M059J (cell line): ENCODE measurements at places on chromosomes 1 and 21. TPM values are rescaled to one million over a fixed set of nuclear protein-coding genes. Genes with fewer than 3 reads are reported as not detected.

GPR61 gene
- not detected in 2 replicates for total RNA-seq

PRKCZ gene
- total RNA-seq: 0.44 TPM in 1 of 2 replicates, not detected in the other

OR2T11 gene
- not detected in 2 replicates for total RNA-seq

TFF2 gene
- 0.30 TPM in 1 of 2 replicates, not detected in the other for total RNA-seq

CLEC20A gene
- not detected in 2 replicates for total RNA-seq

ADGRL2 gene
- total RNA-seq: 0.94 and 4.0 TPM in 2 replicates

DYRK3 gene
- 21.9 and 22.3 TPM in 2 replicates for total RNA-seq

CNR2 gene
- not detected in 2 replicates for total RNA-seq

SLAMF9 gene
- not detected in 2 replicates for total RNA-seq
